Esophagus squamous epithelium (tissue), 5 donors: ENCODE measurements at places on chromosomes 13 and 19.

- DNase-seq: no peak
Measured at GRCh38 chr13:34364633-34365032, 546.7 kb downstream of the RFC3 start.

DNA sequence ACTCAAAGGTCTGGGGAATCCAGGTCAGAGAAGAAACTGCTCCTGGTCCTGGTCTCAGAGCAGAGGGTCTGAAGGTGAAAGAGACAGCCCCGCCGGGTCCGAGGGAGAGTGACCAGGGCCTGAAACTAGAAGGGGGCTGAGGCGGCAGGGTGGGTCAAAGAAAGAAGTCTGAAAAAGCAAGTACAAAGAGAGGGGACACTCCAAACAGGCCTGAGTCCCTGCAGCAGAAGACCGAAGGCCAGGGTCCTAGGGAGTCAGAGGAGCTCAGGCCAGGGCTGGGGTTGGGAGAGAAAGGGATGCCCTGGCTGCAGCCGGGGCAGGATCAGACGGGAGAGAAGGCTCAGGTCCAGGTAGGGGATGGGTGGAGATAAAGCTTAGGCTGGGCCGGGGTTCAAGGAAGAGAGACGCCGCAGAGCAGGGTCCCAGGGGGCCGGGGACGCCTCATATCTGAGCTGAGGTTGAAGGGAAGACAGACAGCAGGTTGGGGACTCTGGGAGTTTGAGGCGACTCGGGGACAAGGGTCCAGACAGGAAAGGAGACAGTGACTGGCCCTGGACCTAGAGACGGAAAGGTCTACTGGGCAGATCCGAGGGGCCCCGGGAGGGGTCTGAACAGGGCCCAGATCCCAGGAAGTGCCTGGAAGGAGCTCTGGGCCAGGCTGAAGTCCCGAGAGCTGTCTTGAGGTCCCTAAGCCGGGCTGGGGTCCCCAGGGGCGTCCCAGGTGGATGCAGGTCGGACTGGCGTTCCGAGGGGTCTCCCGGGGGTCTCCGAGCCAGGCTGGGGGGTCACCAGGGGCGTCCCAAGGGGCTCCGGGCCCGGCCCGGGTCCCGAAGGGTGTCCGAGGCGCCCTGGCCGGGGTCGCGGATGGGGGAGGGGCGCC is 795 bp downstream of the MLLT1 start:
- no peak for DNase-seq

DNA sequence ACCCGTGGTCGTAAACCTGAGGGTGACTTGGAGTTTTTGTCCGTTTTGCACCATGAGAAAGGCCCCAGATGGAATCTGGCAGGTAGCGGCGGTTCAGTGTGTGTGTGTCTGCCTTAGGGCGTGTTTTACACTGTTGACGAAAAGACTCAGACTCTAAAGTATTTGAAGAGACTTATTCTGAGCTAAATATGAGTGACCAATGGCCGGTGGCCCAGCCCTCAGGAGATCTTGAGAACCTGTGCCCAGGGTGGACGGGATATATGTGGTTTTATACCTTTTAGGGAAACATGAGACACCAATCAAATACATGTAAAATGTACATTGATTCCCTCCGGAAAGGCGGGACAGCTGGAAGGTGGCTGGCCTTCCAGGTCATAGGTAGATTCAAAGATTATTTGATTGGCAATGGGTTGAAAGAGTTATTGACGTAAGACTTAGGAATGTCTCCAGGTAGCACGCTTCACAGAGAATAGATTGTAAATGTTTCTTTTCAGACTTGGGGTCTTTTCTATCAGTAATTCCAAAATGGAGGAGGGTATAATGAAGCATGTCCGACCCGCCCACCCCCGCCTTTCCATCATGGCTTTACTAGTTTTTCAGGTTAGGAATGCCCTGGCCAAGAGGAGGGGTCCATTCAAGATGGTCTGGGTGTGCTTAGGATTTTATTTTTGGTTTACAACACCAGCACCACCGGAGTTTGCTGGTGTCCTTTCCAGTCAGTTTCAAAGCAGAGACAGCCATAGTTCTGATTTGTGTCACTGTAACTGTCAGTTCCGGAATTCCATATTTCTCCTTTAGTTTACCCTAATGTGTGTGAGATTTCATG is 1.0 kb upstream of the ZNF529 start:
- no peak for DNase-seq

DNA sequence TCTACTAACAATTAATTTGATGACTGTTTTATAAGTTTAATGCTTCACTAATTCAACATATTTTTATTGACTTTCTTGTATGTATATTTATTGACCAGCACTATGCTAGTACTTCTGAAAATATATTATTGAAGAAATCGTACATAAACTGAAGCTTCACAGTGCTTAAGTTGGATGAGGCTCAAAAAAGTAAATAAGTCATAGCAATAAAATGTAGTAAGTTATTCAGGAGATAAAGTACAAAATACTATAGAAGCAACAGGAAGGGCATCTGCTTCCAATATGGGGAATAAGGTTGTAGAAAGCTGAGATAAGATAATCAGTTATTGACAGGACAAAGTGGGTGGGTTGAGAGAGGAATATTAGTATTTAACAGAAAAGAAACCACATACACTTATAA is 944.9 kb upstream of the MIR17HG start:
- DNase-seq: no peak
